Stimulated activated CD4-positive, alpha-beta T cell treated with anti-CD3 and anti-CD28 coated beads, Interleukin-4, amount 100 ng/mL, for 1 hour (primary cell): ENCODE measurements at places on chromosomes 13 and 19.

DNA sequence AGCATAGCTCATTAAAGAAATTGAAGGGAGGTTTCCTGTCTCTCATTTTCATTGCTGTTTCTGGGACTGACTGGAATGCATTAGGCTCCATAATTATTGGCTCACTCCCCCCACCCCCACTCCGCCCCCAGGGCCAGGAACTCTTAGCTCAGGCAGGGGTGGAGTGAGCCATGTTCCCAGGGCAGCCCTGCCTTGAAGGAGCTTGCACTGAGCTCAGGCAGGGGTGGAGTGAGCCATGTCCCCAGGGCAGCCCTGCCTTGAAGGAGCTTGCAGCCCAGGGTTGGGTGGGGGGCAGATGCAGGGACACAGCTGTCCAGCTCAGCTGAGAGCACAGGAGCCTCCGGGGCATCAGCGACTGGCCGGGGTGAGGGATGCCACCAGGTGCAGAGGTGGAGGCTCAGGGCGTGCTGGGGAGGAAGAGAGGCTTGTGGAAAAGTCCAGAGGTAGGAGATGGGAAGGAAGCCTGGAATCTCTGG is 39.1 kb upstream of the TFDP1 start:
- no peak for DNase-seq

GRCh38 chr13:113582841-113583631 is 1.5 kb upstream of the TFDP1 start:
- DNase-seq: no peak

DNA sequence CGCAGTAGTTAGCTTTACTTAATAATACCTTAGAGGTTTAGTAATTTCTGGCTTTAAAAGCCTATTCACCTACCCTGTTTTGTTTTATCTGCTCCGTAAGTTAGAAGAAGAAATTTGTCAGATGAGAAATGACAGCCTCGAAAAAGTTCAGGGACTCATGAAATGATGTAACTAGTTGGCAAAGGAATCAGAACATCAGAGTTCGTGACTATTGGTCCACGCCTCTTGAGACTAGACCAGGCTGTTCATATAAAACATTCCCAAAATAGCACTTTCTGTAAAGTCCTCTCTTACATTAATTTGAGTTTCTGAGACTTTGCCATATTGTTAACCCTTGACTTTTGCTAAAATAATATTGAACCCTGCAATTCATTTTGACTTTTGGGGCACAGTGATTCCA is 92.0 kb downstream of the HS6ST3 start:
- DNase-seq: no peak

DNA sequence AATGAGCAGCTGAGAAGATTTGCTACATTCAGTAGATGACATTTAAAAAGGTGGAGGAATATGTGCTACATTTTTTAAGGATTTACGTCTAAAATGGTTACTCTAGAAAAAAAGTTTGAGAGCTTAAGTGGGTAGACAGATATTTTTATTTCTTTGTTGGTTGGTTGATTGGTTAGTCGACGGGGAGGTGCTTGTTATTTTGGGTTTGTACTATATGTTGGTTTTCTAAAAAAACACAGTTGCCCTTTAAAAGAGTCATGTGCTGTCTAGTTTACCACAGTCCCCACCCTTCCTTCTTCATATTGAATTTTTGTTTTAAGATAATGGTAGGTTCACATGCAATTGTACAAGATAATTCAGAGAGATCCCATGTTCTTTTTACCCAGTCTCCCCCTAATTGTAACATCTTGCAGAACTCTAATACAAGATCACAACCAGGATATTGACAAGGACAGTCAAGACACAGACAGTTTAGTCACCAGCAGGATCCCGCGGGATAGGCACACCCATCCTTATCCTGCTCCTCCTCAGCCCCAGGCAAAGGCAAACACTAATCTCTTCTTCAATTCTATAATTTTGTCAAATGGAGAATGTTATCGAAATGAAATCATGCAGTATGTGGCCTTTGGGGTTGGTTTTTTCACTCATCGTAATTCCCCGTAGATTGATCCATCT is 171.4 kb downstream of the FOXO1 start:
- no peak for DNase-seq

GRCh38 chr19:3350014-3350663 is 16.2 kb upstream of the NFIC start:
- no peak for DNase-seq

GRCh38 chr19:13176345-13176744 is 26.1 kb downstream of the IER2 start:
- DNase-seq: no peak

- no peak for DNase-seq
Measured at GRCh38 chr19:29517412-29517811, 8.4 kb upstream of the VSTM2B start.

DNA sequence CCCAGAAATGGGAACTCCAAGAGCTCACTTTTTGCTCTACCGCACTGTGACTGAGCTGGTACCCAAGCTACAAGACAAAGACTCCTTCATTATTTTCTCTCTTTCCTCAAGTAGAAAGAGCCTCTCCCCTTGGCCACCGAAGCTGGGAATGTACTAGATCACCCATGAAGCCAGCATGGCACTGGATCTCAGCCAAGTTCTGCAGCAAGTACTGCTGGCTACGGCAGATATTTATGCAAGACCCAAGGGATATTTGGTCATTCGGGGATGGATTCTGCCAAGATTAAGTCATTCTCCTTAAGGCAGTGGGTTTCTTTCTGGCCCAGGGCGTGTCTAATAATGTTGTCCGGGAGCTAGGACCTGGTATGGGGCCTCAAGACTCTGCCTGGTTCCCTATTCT is 633.5 kb downstream of the SLITRK1 start:
- no peak for DNase-seq

DNA sequence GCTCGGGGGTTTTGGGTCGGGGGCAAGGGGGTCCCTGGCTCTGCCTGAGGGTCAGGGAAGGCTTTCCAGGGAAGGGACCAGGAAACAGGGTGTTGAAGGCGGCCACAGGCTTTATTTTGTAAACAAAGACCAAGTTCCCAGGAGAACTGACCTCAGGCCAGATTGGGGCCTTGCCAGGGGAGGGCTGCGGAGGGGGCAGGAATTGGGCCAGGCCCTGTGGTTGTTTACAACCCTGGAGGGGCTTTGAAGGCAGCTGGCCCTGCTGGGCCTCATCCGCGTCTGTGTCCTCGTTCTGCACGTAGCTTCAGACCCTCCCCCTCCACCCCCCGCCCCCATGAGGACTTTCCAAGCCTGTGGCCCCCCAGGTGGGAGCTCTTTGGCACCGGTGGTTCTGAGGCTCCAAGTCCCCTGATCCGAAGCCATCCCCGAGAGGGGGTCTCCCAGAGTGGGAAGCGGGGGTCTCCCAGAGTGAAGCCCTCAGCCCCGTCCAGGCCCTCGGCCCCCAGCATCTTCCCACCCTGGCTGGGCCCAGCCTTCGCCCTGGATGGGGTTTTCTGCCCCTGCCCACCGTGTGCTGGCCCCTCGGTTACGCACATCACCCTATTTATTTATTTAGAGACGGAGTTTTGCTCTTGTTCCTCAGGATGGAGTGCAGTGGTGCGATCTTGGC is 13.5 kb upstream of the BSG start:
- DNase-seq: no peak

DNA sequence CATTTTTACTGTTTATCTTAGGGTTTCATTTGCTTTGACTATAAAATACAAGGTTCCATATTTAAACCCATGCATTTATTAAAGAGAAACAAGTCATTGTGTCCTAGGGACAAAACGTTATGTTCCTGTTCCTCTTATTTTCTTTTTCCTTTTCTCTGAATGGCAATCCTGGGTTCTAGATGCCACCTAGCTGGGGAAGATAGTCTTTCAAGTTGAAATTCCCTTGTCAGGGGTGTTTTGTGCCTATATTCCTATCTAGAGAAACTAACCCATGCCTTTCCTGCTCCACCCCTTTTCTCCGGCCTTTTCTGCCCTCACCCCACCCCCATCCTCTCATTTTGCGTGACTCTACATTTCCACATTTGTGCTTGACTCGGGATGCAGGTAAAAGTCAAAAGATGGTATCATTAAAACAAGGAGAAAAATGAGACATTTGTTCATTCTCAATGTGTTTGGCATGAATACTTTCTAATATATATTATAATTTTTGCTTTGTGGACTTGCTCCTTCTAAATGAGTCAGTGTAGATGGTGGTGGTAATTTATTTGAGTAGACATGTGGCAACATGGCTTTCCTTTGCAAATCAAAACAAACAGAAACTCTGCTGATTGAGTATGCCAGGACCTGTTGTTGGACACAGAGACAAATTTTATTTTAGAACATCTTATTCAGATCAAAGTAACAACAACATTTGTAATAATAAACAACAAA is 26.8 kb upstream of the STARD13 start:
- no peak for DNase-seq

GRCh38 chr19:8421484-8422461 is 8.7 kb downstream of the MARCHF2 start:
- DNase-seq: no peak

DNA sequence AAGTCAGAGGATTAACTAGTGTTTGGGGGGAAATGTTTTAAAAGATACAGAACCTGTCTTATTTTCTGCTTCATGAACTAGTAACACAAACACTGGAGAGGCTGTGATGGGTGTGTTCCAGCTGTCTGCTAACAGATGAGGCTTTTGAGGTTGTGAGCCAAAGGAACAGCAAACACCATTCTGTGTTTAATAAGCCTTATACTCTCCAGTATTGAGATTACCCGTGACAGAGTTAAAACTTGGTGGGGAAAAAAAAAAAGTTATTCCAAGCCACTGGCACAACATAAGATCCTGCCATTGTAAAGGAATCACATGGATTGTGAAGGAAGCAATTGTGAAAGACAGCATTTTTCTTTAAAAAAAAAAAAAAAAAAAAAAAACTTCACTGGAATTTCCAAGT is 48.4 kb downstream of the KCTD12 start:
- DNase-seq: no peak

GRCh38 chr13:77619655-77620054 is 77.8 kb upstream of the SLAIN1 start:
- DNase-seq: no peak

DNA sequence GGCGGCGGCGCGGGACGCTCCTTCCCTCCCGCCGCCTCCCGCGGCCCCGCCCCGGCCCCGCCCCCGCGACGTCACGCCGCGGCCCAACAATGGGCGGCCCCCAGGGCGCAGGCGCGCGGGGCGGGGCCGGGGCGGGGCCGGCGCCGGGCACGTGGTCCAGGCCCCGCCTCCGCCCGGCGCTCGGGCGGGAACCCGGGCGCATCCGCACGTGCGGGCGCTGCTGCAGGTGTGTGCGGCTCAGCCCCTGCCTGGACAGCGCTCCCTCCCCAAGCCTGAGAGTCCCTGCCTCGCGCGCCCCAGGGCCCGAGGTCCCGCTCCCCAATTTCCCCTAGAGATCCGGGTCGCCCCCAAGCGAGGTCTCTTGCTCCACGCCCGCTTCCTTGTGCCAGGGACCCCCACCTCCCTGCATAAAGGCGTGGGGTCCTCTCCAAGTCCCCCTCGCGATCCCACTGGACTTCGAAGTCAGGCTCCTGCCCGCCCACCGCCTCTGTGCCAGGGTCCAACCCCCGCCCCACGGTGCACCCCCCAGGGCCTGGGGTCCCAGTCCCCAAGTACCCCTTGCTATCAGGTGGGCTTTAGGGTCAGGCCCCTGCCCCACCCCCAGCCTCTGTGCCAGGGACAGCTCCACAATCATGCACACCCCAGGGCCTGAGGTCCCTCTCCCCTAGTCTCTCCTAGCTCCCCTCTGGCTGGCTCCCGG is at the start of gene MEX3D:
Gene MEX3D, minus strand, starts transcription at position 6 of the 700 bp plus-strand sequence. CDS start 267 bp downstream, outside the sequence.
- DNase-seq: peak; percentile 83

GRCh38 chr13:71169180-71169579 is 697.8 kb downstream of the DACH1 start:
- DNase-seq: no peak

GRCh38 chr13:19810996-19811881 is 28.5 kb upstream of the PSPC1 start:
- no peak for DNase-seq

DNA sequence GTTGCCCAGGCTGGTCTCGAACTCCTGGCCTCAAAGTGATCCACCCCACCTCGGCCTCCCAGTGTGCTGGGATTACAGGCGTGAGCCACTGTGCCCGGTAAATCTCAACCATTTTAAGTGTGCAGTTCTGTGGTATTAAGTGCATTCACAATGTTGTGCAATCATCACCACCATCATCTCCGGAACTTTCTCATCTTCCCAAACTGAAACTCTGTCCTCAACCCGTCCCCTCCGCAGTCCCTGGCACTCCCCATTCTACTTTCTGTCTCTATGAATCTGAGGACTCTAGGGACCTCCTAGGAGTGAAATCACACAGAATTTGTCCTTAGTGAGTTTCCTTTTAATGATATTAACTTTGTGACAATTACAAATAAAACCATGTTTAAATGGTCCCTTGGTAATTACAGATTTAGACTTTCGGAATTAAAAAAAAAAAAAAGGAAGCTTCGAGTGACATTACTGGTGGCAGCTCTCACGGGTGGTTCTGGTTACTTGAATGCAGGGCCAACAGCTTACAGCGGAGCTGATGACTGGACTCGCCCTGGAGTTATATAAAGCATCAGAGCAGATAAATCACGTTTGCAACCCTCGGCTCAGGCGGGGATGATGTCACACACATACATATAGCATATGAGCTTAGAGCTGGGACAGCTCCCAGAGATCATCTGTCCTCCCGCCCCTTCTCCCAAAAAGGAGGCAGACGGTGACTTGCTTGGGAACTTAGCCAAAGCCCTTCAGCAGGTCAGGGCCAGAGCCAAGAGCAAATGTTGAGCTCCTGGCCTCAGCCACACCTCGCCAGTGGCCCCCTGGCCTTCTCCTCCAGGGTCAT is 89.8 kb downstream of the ZNF557 start:
- DNase-seq: no peak

GRCh38 chr19:16022251-16022650 is 54.0 kb upstream of the TPM4 start:
- DNase-seq: no peak

GRCh38 chr19:1755467-1756171 is 2.3 kb downstream of the ONECUT3 start:
- no peak for DNase-seq

DNA sequence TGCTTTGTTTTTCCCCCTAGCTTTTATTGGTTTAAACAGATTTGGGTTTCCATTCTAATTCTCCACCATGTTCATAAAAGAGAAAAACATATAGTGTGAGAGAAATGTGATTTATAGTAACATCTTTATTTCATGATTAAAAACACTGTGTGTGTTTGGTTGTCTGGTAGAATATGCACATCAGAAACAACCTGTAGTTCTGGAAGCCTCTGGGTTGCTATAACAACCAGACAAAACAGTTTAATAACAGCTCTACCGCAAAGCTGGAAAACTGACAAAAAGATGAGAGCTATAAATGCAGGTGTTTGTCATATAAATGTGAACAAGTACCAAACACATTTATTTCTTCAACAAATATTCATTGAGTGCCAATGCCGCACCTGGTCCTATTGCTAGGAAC is 9.8 kb downstream of the KBTBD6 start:
- DNase-seq: no peak

- DNase-seq: no peak
Measured at GRCh38 chr19:10915130-10916091, 13.0 kb downstream of the YIPF2 start.

DNA sequence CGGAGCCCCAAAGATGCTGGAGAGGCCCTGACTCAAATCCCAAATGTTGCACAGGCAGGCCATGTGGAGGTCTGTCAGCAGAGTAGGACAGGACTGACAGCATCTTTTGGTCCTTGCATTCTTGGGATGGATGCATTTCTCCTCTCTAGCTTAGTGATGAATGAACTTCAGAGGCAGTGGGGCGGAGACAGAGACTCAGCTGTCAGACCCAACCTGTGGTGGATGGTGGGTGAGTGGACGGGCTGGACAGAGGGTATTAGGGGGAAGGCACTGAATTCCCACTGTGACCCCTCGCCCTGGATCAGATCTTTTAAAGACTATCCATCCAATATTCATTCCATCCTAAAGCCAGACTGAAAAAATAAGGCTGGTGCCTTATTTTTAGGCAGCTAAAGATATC is 39.3 kb upstream of the GJB6 start:
- DNase-seq: no peak
